Natural killer cell treated with Interleukin-12 subunit alpha and Interleukin-12 subunit beta and Interleukin-15 and Interleukin-18, amount 100 ng/mL, for 72 hours (primary cell): ENCODE measurements at places on chromosomes 11 and 22. TPM values are rescaled to one million over a fixed set of nuclear protein-coding genes. Genes with fewer than 3 reads are reported as not detected.

- DNase-seq, result no peak
Measured at GRCh38 chr11:111697933-111698371, 68.2 kb downstream of the PPP2R1B start.

- DNase-seq, result no peak
Measured at GRCh38 chr11:64660706-64661105, 62.3 kb downstream of the NRXN2 start.

DNA sequence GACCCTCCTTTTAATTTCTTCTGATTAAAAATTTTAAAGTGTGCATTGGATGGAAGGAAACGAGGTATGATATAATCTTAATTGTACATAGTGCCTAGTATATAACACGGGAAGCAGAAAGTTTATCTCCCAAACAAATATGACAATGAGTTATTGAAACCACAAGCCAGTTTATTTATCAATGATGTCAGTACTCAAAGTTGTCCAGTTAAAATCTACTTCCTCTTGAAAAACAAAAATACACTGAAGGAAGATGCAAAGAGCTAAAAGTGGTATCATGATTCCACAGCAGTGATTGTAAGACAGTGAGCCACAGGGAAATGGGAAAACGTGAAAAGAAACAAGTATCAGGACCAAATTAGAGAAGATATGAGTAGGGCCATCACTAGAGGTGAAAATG lies 18.8 kb upstream of the OR5B21 start:
- DNase-seq, result no peak

GRCh38 chr22:24894998-24895397 lies 51.5 kb downstream of the LHFPL7 start:
- DNase-seq, result no peak

- no peak for DNase-seq
Measured at GRCh38 chr22:28019881-28020861, 101.1 kb upstream of the PITPNB start.

- DNase-seq, result no peak
Measured at GRCh38 chr11:59283311-59283710, 70.6 kb upstream of the MPEG1 start.

GRCh38 chr11:76236092-76236999 lies 30.0 kb upstream of the WNT11 start:
- DNase-seq, result no peak

- no peak for DNase-seq
Measured at GRCh38 chr22:40764763-40765441, 54.2 kb downstream of the SLC25A17 start.

- DNase-seq, result no peak
Measured at GRCh38 chr11:127919206-127920000, 668.0 kb downstream of the ETS1 start.

DNA sequence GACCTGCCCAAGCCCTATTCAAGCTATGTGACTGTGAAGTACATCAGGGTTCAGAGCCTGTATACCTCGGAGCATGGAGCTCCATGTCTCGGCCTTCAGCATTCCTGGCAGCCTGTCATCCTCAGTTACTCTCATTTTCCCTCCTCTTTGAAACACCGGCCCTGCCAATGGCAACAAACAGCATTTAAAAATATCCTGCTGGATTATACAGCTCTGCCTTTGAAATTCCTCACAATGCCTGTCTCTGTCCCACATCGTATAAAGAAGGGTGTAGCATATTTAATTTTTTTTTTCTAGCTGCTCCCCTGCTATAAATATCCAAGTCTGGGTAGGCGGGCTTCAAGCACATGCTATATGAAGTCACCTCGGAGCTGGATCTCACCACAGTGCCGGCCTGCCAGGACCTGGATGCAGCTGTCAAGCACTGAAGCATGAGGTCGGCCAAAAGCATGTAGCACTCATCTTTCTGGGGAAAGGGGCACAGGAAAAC lies 11.8 kb downstream of the ABTB2 start:
- no peak for DNase-seq

GRCh38 chr11:114449845-114450244 lies 10.6 kb downstream of the REXO2 start:
- no peak for DNase-seq

DNA sequence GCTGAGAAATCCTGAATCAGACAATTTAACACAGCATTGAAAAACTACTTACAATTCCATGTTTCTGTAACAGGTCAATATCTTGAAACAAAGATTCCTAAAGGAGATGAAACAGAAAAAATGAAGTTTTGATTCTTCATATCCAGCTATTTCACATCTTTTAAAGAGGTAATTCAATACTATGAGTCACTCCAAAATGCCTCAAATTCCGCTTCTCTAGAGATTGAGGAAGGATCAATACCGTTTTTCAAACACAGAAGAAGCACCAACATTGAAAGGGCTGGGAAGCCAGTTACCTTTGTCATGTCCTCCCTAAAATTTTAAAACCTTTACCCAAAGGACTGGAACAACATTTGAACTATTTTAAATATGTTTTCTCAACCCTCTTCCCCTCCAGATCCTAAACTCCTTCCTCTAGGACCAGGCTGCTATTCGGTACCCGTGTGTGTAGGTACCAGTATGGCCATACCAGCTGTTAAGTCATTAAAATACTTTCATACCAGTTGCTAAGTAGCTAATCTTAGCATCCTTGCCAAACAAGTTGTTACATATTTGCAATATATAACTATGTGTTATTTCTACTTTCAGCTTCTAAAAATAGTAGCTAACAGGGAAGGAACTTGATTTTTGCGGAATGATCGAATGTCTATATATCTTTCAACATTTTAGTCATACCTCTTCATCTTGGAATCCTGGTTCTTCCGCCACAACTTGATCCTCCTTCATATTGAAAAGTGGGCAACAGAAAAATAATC lies 2.3 kb downstream of the DMC1 start:
- DNase-seq, result no peak

DNA sequence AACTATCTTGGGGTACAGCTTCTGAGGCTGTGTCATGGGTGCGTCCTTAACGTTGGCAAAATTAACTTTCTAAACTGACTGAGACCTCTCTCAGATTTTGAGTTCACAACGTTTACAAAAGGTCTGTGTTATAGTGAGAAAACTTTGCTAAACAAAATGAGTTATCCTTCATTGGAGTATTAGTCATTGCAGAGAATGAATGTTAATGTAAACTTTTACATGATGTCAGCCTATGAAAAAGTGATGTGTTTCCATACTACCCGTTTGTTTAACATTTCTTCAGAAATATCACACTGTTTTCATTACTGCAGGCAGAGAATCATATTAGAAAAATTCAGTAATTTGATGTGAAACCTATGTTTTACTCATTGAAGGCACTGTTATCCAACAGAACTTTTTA lies 32.1 kb downstream of the HSD17B12 start:
- DNase-seq, result no peak

DNA sequence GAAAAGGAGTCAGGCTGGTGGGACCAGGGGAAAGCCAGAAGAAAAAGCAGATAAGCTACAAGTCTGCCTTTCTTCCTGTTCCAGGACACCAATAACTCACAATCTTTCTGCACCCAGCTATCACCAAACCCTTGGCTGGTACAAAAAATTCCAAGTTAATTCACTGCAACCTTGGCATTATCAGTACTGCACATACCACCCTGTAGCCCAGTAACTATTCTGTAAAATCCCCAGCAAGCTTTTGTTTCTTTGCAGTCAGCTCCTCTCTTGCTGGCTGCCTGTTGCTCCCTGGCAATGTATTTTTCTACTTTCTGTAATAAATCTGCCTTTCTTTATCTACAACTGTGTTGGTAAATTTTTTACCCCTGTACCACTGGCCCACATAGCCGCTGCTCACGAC lies 20.7 kb upstream of the DKK3 start:
- no peak for DNase-seq

DNA sequence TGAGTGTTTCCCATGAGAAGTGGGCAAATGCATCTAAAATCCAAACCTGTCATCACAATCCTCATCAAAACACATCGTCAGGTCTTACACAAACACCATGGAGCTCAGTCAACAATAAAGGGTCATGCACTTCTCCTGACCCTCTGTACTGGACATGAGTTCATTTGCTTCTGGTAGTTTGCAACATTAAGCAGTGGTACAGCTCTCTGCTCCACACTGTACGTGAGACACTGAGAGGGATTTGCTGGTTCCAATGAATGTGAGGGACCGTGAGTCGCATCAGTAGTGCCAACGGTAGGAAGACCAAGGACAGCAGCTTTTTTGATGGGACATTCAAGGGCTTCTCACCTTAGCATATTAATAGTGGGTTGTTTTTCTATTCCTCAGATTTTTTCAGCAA lies 752.3 kb downstream of the OPCML start:
- no peak for DNase-seq

DNA sequence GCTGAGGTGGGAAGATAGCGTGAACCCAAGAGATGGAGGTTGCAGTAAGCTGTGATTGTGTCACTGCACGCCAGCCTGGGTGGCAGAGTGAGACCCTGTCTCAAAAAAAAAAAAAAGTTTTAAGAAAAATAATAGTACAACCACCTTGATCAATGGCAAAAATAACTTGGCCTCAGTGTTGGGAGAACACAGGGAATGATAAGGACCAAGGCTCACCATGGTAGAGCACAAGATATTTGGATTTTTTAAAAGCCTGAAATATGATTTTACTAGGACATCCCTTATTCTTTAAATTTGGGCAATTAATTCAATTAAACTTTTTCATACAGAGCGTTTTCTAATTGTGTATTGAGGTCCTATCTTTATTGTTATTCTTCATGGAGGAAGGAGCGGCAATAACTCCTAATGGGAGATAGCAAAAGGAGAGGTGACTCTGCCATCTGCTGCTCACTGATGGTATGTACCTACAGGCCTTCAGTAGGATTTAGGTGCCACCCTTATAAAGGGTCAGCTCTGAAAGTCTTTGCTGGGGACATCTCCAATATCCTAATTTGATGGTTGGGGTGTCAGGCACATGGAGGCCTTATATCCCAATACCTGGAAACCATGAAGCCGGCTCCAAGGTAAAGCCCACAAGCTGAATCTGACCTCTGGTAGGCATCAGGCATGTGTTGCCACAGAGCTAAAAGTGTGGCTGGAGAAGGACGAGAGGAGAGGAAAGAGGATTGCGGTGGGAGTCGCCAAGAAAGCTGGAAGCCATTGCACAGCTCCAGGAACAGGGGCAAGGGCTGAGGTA lies 21.9 kb upstream of the POLD3 start:
- no peak for DNase-seq

GRCh38 chr22:27213294-27213693 lies 555.9 kb downstream of the MIAT start:
- no peak for DNase-seq

DNA sequence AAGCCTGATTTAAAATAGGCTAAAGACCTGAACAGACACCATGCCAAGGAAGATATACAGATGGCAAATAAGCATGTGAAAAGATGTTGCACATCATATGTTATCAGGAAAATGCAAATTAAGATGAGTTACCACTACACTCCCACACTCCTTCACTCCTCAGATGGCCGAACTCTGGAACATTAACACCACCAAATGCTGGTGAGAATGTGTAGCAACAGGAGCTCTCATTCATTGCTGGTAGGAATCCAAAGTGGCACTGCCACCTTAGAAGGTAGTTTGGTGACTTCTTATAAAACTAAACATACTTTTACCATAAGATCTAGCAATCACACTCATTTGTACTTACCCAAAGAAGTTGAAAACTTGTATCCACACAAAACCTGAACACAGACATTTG lies 2047.3 kb downstream of the LRRC4C start:
- no peak for DNase-seq

DNA sequence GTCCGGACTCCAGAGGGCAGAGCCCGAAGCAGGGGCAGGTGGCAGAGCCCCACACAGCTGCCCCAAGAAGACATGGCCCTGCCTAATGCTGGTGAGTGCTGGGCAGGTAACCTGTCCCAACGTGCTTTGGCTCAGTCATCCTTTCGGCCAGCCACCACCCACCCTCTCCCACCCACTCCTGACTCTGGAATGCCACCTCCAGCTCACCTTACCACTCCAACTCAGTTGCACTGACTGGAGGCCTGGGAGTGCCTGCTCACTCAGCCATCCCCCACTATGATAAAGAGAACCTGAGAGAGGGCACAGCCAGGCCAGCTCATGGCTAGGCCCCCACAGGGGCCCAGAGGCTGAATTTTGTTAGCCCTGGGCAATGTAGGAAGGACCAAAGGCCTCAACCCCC lies 53.8 kb upstream of the MPEG1 start:
- no peak for DNase-seq

GRCh38 chr11:101291279-101291678 lies 161.7 kb upstream of the PGR start:
- DNase-seq, result no peak

GRCh38 chr11:111550258-111550657 lies 9.7 kb downstream of the LAYN start:
- DNase-seq, result no peak

DNA sequence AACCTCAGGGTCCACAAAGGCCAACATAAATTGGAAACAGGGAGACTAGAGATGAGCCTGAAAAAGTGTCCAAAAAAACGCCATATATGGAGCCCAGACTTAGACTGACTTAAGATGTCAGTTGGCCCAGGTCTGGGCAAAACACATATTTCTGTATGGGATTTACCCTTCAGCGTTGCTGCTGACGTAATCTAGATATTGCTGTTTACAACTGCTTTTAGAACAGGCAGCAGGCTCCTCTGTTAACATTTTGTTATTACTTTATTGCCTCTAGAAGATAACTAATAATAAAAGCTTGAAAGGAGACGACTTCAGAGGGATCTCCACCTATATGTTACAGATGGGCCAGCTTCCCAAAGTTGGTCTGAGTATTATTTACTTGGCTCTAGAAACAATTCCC lies 8.7 kb downstream of the ME3 start:
- no peak for DNase-seq

MAPK8IP2 gene
- 0.08 TPM for total RNA-seq

FXYD2 gene
- total RNA-seq, result 0.14 TPM

NTM gene
- total RNA-seq, result not detected

HNRNPUL2 gene
- total RNA-seq, result 55.5 TPM

UCP3 gene
- total RNA-seq, result 7.2 TPM

OOSP4A gene
- not detected for total RNA-seq

MMP8 gene
- not detected for total RNA-seq

APOC3 gene
- total RNA-seq, result not detected

NCR3LG1 gene
- 1.4 TPM for total RNA-seq

CCDC89 gene
- 1.6 TPM for total RNA-seq

OR52E4 gene
- not detected for total RNA-seq

POU2AF1 gene
- not detected for total RNA-seq

FGF4 gene
- not detected for total RNA-seq
